ENCODE measurements at places on chromosomes 13 and 19.

DNA sequence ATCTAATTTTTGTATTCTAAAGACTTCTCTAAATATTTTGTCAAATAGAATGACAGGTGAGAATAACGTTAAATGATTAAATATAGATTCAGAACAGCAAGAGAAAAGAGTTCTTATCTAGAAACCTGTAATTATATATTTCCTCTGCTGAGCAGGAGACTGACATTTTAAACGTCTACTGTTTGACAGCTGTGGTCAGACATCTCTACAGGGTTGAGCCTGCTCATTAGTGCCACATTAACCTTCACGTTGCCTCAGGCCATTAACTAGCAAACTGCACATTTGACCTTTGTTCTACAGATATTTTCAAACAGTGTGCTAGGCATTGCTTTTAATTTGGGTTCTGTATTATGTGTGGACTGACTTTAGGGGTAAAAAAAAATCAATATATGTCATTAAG, 347.5 kb downstream of the GPC5 start:
- DNase-seq: no peak

DNA sequence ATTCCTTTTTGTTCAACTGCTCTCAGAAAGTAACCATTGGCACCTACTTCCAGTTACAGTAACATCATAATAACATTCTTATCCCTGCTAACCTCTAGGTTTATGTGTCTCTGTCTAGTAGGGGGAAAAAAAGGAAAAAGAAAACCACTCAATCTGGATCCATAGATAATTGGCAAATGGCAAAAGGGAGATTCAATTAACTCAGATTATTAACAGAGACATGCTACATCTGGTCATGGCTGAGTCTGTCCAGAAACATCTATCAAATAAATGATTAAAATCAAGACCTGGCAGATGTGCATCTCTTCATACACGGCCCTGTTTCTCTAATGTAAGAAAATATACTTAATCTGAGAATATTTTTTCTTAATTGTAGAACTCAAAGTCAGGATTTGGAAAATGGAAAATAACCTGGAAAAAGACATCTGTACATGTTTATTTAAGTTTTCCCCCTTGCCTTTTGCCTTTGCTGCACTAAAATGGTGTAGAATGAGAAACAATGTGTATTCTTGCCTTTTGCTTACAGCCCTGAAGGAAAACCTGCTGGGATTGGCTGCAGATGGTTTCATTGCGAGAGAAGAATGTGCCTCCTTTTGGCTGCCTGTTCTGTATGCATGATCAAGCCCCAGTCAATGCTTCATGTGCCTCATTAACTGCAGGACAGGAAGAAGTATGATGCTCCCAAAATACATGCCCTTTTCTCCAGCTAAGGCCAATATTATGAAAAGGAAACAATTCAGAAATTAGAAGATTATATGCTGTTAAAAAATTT, 921.6 kb upstream of the PCDH20 start:
- no peak for DNase-seq

DNA sequence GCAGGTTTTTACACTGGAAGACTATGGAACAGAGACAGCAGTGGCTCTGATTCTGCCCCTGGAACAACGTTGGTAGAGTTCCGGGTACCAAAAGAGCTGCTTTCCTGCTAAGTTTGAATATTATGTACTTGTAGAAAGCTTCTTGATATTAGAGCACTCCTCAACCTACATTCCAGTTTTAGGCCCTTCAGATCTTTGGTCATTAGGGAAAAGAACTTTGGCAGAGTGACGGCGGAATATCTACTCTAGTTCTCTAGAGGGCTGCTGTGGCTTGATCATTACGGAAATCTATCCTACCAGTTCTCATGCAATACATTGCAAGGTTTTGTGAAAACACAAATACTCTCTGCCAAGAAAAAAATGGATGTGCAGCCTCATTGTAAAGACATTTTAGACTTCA, 415.7 kb downstream of the DIAPH3 start:
- DNase-seq: no peak

- DNase-seq: no peak
Measured at GRCh38 chr13:85247780-85248179, 551.4 kb downstream of the SLITRK6 start.

GRCh38 chr19:17328517-17329365, 5.9 kb downstream of the ANO8 start:
- no peak for DNase-seq

DNA sequence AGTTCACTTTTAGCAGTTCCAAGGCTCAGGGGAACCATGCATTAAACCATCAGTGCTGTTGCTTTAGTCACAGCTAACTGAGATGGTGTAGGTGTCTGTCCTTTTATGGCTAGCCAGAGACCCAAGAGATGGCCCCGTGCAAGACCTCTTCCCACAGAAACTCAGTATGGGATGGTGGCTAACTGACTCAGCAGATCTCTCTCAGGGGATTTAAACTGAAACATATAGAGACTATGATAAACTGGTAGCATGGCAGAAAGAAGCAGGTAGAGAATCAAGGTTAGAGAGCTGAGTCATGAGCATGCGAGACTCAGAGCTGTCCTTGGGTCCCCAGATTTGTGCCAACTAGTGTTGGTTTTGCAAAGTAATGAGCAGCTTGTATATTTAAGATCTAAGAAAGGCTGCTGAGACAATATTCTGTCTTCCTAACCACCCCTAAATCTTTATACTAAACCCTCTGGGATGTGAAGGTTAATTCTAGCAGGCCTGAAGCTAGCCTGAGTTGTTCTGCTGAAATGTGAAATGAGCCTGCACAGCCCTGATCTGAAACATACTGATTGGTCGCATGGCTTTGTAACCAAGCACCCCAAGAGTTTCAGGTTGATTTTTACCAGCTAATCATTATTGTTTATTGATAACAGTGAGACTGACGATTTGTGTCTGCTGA, 6.5 kb upstream of the SCEL start:
- DNase-seq: no peak

- DNase-seq: no peak
Measured at GRCh38 chr13:66560189-66560588, 669.9 kb downstream of the PCDH9 start.

DNA sequence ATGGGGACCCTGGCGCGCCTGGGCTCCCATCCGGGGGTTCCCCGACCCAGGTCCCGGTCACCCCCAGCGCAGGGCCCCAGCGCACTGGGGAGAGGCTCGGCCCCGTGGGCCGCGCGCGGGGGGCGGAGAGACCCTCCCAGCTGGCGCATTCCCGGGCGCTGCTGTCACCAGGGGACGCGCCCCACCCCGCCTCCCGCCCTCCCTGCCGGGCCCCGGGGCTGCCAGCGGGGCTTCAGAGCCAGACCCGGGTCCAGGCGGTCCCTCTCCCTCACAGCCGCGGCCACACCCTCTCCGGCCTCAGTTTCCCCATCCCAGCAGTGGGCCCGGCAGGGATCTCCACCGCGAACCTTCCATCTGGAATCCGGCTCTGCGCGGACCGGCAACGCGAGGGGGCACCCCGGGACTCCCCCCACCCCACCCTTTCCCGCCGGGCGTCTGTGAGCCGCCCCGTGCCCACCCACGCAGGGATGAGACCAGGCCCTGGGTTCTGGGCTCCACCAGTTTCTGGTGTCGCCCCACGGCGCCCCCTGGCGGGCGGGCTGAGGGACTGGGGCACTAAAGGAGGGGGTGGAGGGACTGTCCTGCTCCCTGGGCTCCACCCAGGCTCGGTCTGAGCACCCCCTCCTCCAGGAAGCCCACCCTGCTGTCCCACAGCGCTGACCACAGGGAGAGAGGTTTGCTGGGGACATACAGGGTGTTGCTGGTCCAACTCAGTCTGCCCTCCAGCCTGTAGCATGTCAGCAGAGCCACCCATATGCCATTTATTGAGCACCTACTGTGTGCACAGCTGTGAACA, 878 bp upstream of the ADAMTSL5 start:
- DNase-seq: no peak

DNA sequence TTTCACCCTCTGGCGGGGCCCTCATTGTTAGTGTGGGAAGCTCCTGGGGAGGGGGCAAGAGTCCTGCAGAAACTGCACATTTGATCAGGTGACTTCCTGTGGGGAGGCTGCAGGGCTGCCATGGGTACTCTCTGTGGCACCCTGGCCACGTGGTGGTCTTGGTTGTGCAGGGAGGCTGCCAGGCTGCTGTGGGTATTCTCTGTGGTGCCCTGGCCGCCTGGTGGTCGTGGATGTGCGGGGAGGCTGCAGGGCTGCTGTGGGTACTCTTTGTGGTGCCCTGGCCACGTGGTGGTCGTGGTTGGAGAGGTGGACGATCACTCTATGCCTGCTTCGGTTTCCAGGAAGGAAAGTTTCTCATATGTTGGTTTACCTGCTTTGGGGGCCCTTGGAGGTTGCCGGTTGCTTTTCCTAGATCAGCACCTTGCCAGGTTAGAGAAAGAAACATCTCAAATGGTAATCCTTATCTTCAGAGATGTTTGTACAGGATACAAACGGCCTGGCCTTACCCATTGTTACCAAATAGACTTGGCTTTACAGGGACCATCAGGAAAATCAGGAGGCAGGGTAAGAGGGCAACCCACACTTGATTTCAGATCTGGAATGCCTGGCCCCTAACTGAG, 22.9 kb downstream of the TEX29 start:
- no peak for DNase-seq

- no peak for DNase-seq
Measured at GRCh38 chr13:72255908-72256307, 388.9 kb upstream of the DACH1 start.

- DNase-seq: no peak
Measured at GRCh38 chr13:53382008-53382407, 353.4 kb downstream of the OLFM4 start.

GRCh38 chr13:86591862-86592261, 792.6 kb upstream of the SLITRK6 start:
- DNase-seq: no peak

GRCh38 chr19:57559404-57560025, at the start of gene ZNF550:
TSS of gene ZNF550 (minus strand) at chr19:57559863. CDS start at chr19:57559682, 181 bp downstream.
- peak; percentile 44 for DNase-seq

GRCh38 chr19:16519230-16519687, 23.0 kb downstream of the CHERP start:
- DNase-seq: no peak

DNA sequence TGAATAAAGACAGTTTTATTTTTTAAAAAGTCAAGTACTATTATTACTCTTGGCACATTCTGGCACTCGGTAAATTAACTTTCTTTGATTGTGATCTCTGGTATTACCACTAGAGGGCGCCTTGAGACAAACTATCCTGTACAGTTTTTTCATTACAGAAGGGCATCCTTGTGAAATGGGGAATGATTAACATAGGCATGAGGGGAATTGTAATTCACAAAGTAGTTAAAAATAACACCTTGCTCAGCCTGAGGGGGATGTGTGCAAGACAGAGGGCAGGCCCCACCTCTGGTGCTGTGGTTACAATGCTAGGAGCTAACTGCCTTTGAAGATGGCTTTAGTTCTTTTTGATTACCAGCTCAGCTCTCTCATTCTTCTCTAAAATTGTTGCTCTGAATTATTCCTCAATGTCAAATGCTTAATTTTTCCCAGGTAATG, 24.2 kb upstream of the C1QTNF9B start:
- DNase-seq: no peak

DNA sequence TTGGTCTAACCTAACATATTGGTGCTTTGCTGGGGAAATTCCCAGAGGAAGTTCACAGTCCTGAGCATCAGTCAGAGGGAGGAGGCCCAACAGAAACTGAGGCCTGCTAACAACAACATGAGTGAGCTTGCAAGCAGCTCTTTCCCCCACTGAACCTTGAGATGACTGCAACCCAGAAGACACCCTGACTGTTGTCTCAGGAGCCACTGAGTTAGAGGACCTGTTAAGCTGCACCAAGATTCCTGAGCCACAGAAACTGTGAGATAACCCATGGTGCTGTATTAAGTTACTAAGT, 193.2 kb upstream of the UBL3 start:
- DNase-seq: no peak

All from GOT3 (cell line).